Caki2 (cell line): ENCODE measurements at places on chromosomes 3 and 15. TPM values are rescaled to one million over a fixed set of nuclear protein-coding genes. Genes with fewer than 3 reads are reported as not detected.

- DNase-seq = no peak
Observed at GRCh38 chr3:112379020-112379690, 46.2 kb downstream of the CD200 start.

DNA sequence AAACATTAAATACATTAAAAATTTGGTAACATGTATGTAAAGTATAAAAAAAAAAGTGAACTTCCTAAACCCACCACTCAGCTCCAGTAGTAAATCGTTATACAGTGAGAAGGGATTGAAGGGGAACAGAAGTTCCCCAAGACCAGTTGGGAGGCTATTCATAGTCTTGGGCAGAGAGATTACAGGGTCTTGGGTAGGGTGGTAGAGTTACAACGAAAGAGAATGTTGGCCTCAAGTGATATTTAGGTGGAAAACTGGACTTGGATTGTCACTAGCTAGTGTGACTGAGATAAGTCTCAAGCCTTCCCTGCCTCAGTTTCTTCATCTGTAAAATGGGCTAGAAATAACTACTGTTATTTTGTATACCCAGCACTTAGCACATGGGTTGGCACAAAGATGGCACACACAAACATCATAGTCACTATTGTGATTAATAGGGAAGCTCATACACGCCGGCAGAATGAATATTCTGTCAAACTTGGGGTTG, 431 bp upstream of the YEATS2 start:
- no peak for DNase-seq

DNA sequence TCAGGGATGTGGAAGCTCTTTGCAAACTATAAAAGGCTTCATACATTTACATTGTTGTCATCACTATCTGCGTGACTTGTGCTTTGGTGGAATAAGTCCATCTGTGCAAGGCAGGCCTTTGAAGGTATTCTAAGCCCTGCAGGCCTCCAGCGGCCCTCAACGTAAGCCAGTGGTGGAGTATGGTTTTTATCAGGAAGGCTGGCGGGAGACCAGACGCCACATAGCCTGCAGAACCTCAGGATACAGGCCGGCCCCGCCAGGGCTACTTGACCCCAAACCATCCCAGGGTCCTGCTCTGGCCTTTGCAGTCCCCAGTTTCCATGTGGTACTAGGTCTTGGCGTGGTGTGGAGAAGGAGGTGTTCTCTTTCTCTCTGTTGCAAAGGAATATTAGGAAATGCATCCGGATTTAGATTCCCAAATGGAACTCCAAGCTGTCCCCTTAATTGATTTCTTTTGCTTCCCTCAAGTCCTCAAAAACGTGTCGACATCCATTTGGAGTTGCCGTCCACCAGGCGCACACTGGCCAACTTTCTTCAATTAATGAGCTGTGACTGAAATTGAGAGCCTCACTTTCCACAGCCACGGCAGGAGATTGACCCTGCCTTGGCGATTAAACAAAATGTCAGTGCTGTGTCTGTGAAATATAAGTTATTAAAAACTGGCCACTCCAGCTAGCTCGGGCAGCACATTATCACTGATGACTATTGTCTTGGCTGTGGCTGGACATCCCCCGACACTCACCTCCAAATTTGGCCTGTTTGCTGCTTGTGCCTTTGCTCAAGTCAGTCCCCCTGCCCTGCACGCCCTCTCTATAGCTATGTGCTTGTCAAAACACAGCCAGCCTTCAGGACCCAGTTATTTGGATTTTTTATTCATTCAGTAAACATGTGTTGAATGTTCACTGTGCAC, 239.8 kb upstream of the TLE3 start:
- DNase-seq = no peak

Gene CHRM5
- not detected in 2 replicates for total RNA-seq

- DNase-seq = no peak
Observed at GRCh38 chr3:41250825-41251224, 51.5 kb downstream of the CTNNB1 start.

GRCh38 chr15:66657185-66658020, 44.6 kb upstream of the SMAD6 start:
- DNase-seq = no peak

Gene TLR9
- 0.12 TPM in 1 of 2 replicates, not detected in the other for total RNA-seq

- no peak for DNase-seq
Observed at GRCh38 chr15:77706482-77707244, 74.0 kb upstream of the LINGO1 start.

- DNase-seq = no peak
Observed at GRCh38 chr15:40250304-40250656, 11.4 kb downstream of the PAK6 start.

GRCh38 chr3:3707858-3708768, 91.1 kb upstream of the LRRN1 start:
- no peak for DNase-seq

DNA sequence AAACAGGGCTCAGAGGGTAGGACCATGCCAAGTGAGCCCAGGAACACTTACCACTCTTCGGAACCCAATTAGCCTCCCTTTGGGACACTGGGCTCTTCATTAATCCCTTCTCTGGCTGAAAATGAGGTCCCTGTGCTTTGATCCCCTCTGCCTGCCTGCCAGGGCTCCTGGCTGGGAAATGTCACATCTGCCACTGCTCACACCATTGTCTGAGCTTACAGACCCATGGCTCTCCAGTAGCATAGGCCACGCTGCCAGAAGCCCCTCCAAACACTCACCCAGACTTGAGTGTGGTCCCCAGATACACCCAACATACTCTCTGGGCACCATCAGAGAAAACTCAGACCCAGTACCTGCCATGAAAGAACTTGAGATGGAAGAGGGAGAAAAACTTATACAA, 287.3 kb downstream of the XXYLT1 start:
- DNase-seq = no peak

DNA sequence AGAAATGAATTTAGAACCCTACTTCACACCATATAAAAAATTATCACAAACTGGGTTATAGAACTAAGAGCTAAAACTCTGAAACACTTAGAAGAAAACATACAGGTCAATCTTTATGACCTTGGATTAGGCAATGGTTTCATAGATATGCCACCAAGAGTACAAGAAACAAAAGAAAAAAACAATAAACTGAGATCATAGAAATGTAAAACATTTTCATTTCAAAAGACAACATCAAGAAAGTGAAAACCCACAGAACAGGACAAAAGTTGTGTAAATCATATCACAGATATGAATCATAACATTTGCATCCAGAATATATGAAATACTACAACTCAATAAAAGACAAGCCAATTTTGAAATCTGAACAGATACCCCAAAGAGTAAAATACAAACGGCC, 72.4 kb downstream of the TBL1XR1 start:
- no peak for DNase-seq

Gene NUDT16
- 6.4 and 9.2 TPM in 2 replicates for total RNA-seq

Gene PAK6
- not detected in 2 replicates for total RNA-seq

- DNase-seq = peak; percentile 95
Observed at GRCh38 chr15:41930221-41930866, 36.5 kb upstream of the SPTBN5 start.

DNA sequence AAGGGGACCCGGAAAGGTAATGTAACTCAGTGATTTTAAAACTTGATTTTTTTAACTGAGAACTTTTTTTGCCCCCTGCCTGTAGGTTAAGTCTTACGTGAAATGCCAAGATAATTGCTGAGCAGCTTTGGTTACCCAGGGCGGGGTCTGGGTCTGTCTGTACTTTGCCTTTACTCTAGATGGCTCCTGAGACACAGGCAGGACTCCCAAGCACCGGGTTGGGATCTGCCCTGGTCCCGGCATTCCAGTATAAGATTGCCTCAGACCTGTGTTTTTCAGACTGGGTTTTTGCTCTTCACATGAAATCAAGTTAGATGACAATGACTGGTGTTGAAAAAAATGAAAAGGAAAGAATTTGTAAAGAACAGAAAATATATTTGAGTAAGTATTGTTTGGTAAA, 40.3 kb downstream of the WDR76 start:
- no peak for DNase-seq

- DNase-seq = no peak
Observed at GRCh38 chr3:132033471-132033870, 1.3 kb downstream of the CPNE4 start.

DNA sequence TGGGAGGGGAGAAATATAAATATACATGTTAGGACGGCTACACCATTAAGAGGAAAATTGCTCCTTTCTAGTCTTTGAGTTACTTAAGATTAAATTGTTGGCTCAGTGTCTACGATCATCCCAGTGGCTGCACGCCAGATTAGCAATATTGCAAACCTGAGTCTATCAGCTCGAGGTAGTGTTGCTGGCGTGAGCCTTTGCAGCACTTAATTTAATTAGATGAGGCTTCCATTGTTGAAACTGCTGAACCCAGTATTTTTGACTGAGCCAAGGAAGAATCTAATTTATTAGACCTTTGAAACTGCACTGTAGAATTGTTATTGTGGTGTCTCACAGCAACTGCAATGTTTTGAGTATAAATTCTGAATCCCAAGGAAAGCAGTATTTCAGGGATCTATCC, 782.4 kb upstream of the ROBO1 start:
- DNase-seq = no peak

DNA sequence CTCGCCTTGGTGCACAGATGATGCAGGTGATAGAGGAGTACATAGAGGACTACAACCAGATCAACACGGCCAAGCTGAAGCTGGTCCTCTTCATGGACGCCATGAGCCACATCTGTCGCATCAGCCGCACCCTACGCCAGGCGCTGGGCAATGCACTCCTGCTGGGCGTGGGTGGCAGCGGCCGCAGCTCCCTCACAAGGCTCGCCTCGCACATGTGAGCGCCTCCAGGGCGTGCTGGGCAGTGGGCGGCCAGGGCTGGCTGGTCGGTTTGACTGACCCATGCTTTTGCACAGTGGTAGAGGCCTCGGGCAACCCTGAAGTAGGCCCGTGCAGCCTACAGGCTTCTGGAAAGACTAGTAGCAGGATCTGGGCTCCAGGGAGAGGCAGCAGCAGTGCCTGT, 63.3 kb downstream of the SEMA3G start:
- no peak for DNase-seq

GRCh38 chr15:77030048-77030927, 35.4 kb downstream of the PSTPIP1 start:
- DNase-seq = no peak

GRCh38 chr3:127417709-127418559, 130.1 kb upstream of the PRR20G start:
- no peak for DNase-seq

- peak; percentile 21 for DNase-seq
Observed at GRCh38 chr3:33377931-33378330, 62.3 kb downstream of the UBP1 start.

DNA sequence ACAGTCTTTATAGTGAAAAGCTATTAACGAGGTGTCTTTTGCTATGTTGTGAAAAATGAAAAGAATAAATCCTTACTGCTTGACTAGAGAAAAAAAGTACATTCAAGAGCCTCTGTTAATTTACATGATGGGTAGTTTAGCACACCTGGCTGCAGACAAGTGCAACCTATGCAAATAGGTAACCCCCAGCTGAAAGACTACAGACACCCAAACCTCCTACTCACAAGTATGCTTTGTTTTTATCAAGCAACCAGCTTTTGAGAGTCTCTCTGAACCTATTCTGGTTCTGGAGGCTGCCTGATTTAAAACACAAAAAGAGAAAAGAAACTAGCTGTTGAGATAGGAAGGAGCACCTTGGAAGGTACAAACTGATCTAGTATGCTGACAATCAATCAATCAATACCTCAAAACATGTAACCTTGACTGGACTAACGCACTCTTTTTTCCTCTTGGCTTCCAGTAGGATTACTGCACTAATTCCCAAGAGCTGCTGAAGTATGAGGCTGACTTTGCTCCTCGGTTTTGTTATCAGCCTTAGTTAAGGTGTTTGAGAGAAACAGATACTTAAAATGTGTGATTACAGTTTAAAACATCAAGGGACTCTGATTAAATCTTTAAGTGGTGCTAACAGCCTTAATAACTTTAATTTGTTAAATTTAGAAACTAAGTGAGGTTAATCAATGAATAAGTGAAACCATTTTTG, 63.6 kb downstream of the OSBPL10 start:
- no peak for DNase-seq

Gene ATP13A5
- not detected in 2 replicates for total RNA-seq

- peak; percentile 43 for DNase-seq
Observed at GRCh38 chr3:166274351-166275023, 437.3 kb upstream of the BCHE start.

GRCh38 chr3:110077093-110077492, 739.7 kb upstream of the DPPA4 start:
- DNase-seq = no peak

Gene CCK
- total RNA-seq = not detected in 2 replicates

Gene BTD
- total RNA-seq = 2.5 and 6.4 TPM in 2 replicates

GRCh38 chr3:172009803-172010202, 29.6 kb upstream of the FNDC3B start:
- no peak for DNase-seq

DNA sequence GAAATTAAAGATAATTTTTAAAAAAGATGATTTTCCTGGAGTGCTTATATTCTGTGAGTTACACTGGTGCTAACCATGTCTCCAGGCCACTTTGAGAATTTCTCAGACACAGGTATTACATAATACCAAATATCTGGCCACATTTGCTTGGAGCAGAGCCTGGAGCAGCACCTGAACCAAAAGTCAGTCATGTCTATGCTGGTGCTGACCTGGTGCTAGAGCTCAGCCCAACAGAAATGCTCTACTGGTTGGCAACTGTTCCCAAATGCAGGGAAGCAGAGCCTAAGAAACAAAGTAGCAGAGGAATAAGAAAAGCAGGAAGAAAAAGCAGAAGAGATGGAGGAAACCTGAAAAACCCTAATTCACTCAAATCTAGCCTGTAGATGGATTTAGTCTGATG, 135.7 kb upstream of the SLC7A14 start:
- DNase-seq = no peak

DNA sequence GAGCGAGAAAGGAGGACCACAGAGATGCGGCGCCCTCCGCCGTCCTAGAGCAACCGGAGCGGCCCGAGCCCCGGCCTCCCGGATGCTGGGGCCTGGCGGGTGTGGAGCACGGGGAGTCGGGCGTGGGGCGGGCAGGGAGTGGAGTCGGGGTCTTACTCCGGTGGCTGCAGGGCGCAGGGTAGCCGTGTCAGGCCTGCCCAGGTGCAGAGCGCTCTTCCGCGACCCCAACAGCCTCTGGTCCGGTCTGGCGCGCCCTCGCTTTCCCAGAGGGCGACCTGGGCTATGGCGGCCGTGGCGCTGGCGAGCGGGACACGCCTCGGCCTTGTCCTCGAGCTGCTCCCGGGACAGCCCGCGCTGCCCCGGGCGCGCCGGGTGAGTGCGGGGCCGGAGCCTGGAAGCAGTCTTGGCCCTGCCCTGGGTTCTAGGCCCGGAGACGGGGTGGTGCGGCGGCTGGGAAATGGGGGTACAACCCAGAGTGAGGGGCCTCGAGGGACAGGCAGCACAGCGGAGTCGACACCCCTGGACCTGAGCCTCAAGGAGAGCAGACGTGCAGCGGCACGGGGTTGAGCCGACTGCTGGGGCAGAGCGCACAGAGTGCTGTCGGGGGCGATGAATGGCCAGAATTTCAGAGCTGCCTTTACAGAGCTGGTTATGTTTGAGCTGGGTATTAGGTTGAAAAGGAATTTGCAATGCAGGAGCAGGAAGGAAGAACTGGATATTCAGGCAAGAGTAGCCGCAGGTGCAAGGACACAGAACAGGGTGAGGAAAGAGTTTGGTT, at the start of gene ZNF662:
TSS of gene ZNF662 (plus strand) at position 73 of the 778 bp plus-strand sequence. CDS start 1,973 bp downstream, outside the sequence.
- no peak for DNase-seq

Gene RAD51
- total RNA-seq = 22.3 and 34.0 TPM in 2 replicates

Gene AQP9
- not detected in 2 replicates for total RNA-seq
